ENCODE measurements at places on chromosomes 11 and 22. TPM values are rescaled to one million over a fixed set of nuclear protein-coding genes. Genes with fewer than 3 reads are reported as not detected.

DNA sequence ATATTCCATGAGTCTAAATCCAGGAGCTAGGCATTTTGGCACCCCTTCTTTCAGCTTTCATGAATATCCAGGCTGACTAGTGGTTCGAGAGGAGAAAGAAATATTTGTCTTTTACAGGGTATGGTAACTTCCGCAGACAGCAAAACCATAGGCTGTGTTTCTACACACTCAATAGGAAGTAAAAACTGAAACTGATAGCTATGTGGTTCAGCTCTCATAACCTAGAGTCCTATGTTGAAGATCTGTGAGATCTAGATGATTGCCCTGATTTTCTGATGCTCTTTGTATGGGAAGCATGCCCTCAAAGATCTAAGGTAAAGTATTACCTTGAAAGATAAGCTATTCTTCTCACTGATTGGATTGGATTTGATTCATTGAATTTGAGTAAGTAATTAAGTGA lies 118.3 kb downstream of the CD44 start:
- no peak for DNase-seq

SCO2 gene
- 4.7 TPM for total RNA-seq

C11orf21 gene
- 1.4 TPM for total RNA-seq

DNA sequence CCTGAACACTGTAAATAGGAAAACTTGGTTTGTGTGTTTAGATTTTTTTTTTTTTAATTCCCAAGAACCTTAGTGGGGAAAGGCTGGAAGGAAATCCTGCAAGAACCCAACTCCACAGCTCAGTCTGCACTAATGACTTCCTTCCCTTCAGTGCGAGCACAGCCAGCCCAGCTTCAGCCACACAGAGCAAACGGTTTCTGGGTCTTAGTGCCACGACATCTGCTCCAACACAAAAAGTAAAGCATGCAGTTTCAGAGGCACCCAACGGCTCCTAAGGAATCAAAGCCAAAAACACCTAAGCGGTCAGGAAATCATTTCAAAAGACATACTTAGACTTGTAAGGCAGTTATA lies 236.1 kb downstream of the TTC28 start:
- peak; percentile 77 for DNase-seq

- DNase-seq = peak; percentile 6
Measured at GRCh38 chr11:65504674-65505465, 6.0 kb downstream of the MALAT1 start.

DNA sequence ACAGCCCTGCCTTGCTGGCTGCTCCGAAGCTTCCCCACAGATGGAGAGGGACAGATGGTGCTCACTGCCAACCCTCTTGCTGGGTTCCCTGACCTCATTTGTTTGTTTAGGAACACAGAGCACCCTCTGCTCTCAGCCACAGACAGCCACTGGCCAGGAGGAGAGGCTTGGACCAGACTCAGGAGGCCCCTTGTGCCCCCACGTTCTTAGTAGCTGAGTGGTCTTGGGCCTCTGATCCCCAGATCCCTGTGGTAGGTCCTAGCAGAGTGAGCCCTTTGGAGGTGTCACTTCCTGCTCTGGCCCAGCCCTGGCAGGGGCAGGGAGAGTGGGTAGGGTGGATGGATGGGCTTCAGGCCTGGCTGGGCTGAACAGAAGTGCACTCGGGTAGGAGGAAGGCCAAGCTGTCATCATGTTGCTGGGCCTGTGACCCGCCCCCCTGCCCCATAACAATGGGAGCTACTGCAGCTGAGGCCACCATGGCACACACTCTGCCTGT lies 84.0 kb downstream of the DHCR7 start:
- DNase-seq = no peak

OR51E1 gene
- total RNA-seq = 0.54 TPM

LGR4 gene
- 19.5 TPM for total RNA-seq
